ENCODE measurements at places on chromosomes 2 and 18.

DNA sequence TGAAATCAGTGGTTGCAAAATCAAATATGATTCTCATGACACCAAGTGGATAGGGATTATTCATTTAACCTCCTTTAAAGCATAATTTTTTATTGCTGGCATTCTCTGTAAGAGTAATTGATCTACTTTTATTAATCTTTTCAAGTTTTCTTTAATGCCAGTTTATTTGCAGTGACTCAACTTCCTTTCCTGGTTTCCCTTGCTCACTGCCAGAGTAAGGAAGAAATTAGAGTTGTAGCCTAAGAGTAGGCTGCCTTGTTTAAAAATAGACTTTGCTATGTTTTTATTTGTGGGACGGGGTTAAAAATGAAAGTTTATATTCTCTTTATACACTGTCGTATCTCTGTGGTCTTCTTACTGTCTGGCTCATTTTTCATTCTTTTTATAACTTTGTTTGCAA lies 148.6 kb downstream of the WDR7 start:
- no peak for DNase-seq

GRCh38 chr2:18474700-18475099 lies 85.8 kb downstream of the RDH14 start:
- DNase-seq, result no peak

DNA sequence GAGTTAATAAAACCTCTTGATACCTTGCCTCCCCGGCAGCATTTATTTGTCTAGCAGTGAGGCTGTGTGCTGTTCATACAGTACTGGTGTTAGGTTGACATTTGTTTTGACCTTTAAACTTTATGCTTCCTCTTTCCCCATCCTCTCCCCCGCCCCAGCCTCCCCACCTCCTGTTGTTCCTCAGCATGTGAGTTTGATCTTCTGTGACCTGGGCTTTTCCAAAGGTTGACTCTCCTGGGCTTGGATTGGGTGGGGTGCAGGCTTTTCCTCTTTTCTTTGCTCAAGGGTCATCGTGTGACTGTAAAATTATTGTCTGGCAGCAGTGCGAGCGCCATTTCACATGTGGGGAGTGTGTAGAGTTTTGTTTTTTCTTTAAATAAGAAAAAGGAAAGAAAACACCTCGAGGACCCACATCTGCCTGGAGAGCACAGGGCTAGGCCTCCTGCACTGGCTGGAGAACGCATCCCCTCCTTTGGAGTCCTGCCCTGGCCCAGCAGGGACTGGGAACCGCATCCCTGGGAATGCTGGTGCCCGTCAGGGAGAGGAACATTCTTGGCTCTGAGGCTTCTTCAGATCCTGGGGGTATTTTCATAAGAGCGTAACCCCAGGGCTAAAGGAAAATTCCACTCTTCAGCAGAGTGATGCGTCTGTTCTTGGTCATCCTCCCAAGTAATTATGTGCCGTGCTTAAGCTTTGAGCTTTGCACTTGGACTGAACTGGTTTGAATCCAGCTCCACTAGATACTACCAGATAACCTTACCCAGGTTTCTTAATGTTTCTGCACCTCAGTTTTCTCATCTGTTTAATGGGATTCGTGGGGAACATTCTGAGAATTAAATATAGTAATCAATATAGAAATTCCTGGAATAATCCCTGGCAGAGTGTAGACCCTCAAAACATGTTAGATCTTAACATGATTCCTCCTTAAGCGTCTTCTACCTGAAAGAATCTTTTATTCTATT lies 91.5 kb downstream of the SETBP1 start:
- DNase-seq, result no peak

- DNase-seq, result no peak
Observed at GRCh38 chr2:9535177-9535576, 20.5 kb downstream of the ADAM17 start.
